Activated naive CD8-positive, alpha-beta T cell treated with anti-CD3 and anti-CD28 coated beads for 36 hours (primary cell): ENCODE measurements at places on chromosomes 2 and 18. TPM values are rescaled to one million over a fixed set of nuclear protein-coding genes. Genes with fewer than 3 reads are reported as not detected.

- DNase-seq: no peak
Measured at GRCh38 chr2:112658839-112659667, 13.3 kb downstream of the SLC20A1 start.

DNA sequence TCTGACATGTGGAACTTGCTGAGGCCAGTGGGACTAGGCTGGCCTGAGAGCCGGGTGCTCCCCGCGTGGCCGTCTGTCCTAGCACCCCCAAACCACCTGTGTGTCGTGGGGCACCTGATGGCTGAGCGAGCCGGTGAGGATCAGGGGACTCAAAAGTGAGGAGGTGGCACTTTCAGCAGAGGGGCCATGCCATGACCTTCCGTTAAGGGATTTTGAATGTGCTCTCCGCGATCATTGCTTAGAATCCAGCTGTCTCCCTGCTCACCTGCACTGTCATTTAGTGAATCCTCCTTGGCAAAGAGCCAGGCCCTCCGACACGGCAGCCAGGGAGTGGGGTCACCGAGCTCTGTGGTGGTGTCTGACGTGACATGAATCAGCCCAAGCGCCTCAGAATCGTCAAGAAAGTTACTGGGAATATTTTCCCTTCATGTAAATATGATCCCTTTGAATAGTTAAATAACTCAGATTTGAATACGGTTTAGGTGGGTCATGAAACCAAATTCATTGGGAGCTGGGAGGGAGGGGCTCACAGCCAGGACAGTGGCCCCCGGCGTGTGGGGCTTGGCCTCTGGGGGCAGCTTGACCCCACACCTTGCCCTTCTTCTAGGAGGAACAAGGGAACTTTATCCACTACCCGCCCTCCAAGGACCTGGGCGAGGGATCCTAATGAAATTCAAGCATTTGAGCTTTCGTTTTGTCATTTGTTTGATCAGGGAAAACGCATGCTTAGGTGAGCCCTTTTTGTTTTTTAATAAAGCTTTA is 9.5 kb downstream of the NFATC1 start:
- DNase-seq: peak; percentile 64

DNA sequence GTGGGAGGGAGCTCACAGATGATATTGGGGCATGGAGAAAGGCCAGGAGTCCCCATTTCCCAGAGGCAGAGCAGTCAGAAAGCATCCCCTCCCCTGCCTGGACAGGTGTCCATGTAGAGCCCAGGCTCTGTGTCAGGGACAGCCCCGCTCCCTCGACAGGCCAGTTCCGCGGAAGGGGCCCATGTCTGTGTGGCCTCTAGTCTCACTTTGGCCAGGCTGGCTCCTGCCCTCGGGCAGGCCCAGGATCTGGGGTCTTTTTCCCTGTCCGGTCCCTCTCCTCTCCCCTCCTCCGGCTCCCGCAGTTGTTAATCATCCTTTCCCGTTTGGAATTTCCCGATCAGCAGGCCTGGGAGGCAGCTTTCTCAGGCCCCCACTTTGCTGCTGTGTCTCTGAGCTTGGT is 20.4 kb upstream of the PDIA6 start:
- DNase-seq: no peak

- no peak for DNase-seq
Measured at GRCh38 chr2:28411956-28412609, 19.4 kb downstream of the FOSL2 start.

DNA sequence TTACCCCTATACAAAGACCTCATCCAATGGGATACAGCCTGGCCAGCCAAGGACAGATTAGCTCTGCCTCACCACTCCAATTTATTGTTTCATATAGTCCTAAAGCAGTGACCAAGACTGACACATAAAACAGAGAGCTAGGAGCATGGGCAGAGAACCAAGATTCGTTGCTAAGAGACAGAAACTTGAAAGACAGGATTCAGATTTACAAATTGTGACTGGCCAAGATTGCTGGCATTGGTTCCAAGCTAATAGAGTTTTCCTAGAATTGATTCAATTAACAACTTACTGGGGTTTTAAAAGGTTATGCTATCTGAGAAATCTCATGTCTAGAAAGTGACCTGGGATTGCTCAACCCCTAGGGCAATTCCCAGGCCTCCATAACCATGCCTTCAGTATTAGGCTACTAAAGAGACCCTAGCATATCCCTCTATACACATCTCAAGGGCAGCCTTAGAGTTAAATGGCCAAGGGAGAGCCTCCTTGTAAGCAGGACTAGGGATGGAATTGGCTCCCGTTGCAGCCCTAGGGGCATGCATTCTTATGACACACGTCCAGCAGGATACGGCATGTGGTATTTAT is 75.6 kb downstream of the ICOS start:
- no peak for DNase-seq

DNA sequence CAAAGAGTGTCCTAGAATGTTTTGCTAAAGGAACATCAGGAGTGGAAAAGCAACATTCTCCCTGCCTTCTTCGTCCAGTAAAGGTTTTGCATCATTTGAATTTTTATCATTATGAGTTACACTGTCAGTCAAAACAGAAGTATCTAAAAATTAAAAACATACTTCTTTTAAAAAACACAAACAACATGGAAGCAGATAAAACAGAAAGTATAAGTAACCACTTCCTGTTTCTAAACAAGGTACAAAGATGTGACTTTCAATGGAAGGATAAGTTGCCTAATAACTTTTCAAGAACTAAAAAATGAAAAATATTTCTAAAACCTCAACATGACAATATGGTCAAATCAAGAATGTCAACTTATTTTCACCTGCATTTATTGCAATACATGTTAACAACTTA is 158.2 kb downstream of the STK39 start:
- no peak for DNase-seq

GRCh38 chr18:25239581-25240419 is 112.2 kb downstream of the ZNF521 start:
- DNase-seq: no peak

GRCh38 chr2:24008672-24009366 is 1.1 kb upstream of the MFSD2B start:
- DNase-seq: no peak

DNA sequence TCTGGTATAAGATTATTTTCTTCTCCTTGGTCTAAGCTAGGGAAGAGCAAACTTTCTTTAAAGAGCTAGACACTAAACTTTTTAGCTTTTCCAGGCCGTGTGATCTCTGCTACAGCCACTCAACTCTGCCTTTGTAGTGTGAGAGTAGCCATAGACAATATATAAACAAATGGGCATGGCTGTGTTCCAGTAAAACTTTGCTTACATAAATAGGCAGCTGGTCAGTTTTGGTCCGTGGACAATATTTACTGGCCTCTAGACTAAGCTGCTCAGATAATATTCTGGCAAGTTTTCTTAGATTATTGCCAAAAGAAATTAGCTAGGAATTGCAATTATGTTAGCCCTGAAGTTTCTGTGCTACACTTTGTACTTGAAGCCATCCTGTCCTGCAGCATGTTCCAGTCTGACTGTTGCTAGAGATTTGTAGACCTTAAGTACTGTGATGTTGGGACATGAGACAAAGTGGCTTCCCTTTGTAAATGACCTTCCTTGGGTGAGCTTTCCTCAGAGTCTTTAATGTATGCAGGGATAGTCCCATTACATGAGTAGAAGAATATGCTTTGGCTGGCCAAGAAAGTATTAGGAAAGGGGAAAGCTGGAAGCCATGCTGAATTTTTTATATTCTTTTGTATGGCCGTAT is 126.9 kb downstream of the SOX11 start:
- no peak for DNase-seq

Gene CDCA7
- 79.3 TPM for total RNA-seq

Gene IL1R2
- total RNA-seq: 0.28 TPM

Gene HAAO
- total RNA-seq: 1.1 TPM
